ENCODE measurements at places on chromosomes 2 and 18.

- no peak for DNase-seq
Observed at GRCh38 chr18:32730068-32730467, 42.8 kb downstream of the KLHL14 start.

DNA sequence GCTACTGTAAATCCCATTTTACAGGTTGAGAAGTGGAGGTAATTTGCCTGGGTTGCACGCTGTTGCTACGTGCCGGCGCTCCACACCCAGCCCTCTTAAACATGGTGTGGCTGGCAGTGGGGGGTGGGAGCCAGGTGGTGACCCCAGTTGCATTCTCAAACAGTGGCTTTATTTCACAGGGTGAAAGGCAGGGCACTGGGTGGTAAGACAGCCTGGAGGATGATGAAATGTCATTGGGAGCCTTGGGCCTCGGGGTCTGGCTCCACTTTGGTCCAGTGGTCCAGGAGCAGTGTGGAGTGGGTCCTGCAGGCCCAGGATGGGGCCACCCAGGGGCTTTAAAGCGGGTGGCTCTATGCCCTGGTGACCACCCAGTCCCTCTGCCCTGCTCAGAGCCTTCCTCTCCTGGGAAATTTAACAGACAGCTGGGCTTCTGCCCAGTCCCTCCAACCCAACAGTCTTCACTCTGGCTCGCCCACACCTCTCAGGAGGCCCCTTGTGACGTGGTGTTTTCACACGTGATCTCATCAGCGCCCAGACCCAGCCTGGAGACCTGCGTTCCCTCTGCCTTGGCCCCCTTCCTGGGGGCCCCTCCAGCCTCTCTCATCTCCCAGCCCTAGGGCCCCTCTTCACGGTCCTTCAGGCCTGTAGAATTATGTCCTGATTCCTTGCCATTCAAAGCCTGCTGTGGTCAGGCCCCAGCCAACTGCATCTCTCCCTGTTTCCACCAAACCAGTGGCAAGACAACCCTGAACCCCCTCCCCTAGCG is 92.5 kb downstream of the INHBB start:
- no peak for DNase-seq

GRCh38 chr2:232592772-232593395 is 40.5 kb upstream of the EFHD1 start:
- no peak for DNase-seq

DNA sequence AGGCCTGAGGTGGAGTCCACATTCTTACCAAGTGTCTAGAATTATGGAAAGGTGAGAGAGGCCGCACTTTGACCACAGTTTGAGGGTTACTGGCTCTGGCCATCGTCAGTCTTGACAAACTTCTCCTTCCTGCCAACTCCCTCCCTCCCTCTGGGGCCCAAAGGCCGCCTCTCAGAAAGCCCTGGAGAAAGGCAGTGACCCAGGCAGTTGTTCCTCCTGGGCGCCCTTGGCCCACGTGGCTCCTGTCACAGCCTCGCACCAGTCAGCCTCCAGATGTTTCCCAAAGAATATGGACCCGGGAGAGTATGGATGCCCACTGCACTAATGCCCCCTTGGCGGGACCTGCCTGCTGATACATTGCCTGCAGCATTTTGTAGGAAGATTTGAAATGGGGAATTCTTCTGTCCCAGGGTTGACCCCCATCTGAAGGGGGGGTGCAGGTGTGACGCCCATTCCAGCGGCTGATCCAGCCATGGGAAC is 61.7 kb downstream of the ASB1 start:
- no peak for DNase-seq

GRCh38 chr18:55694291-55694690 is 106.3 kb upstream of the TCF4 start:
- DNase-seq, result no peak

DNA sequence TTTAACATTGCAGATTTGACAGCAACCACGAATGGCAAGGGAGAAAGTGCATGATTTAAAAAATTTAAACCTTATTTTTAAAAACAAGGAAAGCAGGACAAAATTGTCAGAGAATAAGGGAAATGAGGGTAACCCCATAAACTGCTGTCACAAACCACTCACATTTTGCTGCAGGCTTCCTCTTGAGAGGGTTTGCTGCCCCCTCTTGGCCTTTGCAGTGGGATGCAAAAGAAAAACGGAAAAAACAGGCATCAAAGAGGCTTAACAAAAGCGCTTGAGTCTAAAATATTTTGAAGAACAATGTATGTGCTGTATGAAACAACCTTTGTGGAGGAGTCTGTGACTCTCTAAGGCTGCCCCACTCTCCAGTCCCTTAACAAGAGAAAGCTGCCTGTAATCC is 91.6 kb downstream of the TMX3 start:
- no peak for DNase-seq

GRCh38 chr18:3121259-3121658 is 98.5 kb downstream of the MYOM1 start:
- DNase-seq, result no peak

DNA sequence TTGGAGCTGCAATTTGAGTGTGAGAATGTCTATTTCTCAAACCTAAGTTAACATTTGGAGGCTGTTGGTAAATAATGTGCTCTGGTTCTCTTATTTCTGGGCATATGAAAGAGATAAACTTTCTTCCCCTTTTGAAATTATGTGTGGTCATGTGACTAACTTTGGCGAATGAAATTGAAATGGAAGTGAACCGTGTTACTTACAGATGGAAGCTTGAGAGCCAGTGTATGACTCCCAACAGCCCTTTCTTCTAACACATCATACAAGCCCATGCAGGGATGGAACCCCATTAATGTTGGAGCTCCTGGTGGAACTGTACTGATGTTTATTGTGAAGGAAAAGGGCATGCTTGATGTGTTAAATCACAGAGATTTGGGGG is 725.8 kb downstream of the TSN start:
- no peak for DNase-seq

Data from stimulated activated CD8-positive, alpha-beta memory T cell treated with anti-CD3 and anti-CD28 coated beads, Interleukin-4, amount 100 ng/mL, for 1 hour (primary cell).